ENCODE measurements at places on chromosomes 11 and 22.

DNA sequence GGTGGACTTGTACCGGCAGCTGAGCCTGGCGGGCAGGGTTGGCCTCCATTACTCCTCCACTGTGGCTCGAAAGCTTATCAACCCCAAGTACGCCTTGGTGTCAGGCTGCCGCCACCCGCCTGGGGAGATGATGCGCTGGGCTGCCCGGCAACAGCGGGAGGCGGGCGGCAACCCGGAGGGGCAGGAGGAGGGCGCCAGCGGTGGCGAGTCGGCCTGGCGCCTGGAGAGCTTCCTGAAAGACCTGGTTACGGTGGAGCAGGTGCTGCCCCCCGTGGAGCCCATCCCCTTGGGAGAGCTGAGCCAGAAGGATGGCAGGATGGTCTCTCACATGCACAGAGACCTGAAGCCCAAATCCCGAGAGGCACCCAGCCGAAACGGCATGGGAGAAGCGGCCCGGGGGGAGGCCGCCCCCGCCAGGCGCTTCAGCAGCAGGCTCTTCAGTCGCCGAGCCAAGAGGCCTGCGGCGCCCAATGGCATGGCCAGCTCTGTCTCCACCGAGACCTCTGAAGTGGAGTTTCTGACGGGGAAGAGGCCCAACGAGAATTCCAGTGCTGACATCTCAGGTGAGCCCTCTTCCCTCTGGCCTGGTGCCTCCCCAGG is 26.7 kb downstream of the FAM83F start:
- no peak for DNase-seq

DNA sequence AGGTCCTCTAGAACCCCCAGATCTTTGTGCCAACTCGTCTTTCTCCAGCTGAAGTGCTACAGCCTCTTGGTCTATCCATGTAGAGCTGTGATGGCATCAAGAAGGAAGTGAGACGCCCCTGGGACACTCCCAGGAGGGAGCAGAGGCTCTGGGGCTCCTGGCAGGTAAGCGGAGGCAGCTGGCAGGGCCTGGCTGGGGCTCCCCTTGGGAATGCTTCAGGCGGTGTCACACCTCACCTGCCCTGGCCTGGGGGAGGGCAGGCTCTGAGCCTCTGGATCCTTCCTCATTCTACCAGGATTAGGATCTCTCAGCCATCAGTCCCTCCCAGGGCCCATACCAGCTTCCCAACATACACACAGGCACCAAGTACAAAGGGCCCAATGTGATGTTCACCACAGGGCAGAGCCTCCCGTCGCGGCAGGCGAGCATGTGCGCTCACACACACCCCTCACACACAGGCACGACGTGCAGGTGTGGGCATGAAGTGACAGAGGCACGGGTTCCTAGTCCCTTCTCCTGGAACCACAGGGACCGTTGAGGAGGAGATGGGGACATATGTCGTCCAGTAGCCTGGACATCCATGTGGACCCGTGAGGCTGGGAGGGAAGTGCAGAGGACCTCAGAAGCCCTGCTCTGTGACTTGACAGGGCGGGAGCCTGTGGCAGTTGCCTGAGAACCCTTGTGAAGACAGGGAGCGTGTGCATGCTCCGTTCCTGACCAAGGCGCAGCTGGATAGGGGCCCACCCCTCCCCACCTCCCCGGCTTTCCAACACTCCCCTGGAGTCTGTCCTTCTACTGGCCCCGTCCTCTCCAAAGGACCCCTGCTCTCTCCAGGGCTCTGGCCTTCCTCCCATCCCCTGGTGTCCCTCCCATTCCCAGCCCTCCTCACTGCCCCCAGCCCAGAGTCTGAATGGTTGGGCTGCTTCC is 32.5 kb downstream of the LMO1 start:
- no peak for DNase-seq

DNA sequence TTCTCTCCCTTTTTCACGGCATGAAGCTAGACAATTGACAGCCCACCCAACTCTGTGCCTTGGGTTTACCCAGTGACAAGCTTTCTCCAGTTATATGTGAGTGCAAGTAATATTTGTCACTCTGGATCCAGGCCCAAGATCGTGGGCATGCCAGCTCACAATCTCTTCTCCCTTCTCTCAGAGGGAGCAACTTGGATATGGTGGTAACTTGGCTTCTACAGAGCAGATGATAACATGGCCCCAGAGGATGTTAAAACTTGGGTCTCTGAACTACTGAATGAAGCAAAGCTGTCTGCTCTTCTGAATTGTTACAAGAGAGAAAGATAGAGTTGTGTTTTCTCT is 20.8 kb downstream of the C11orf96 start:
- DNase-seq = no peak

- DNase-seq = no peak
Observed at GRCh38 chr11:1047595-1048156, 11.2 kb upstream of the MUC6 start.

- DNase-seq = no peak
Observed at GRCh38 chr11:22666325-22666687, at the start of gene GAS2. Gene GAS2 (plus strand): TSS chr11:22666611. CDS start chr11:22674870, 8,259 bp downstream.

- DNase-seq = no peak
Observed at GRCh38 chr11:110308071-110308470, 11.7 kb upstream of the RDX start.

GRCh38 chr11:74538680-74539079 is 45.2 kb upstream of the LIPT2 start:
- DNase-seq = no peak

GRCh38 chr22:50688448-50688847 is 15.8 kb downstream of the SHANK3 start:
- DNase-seq = no peak

- DNase-seq = no peak
Observed at GRCh38 chr11:64000740-64001483, 14.7 kb downstream of the OTUB1 start.

DNA sequence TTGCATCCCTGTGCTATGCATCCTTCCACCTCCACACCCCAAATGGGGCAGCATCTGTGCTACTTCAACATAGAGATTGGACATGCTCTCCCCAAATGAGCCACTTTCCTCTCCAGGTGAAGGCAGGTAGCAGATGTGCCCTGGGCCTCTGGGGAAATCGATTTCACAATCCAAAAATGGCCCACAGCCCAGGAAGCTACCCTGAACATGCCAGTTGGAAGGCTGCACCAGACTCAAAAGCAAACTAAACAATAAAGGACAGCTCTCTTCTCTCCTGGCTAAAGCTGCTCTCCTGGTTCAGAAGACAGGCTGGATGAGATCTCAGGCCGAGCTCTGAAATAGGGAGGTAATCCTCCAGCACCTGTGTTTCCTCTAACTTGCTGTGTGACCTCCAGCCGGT is 19.7 kb downstream of the ISX start:
- DNase-seq = no peak

DNA sequence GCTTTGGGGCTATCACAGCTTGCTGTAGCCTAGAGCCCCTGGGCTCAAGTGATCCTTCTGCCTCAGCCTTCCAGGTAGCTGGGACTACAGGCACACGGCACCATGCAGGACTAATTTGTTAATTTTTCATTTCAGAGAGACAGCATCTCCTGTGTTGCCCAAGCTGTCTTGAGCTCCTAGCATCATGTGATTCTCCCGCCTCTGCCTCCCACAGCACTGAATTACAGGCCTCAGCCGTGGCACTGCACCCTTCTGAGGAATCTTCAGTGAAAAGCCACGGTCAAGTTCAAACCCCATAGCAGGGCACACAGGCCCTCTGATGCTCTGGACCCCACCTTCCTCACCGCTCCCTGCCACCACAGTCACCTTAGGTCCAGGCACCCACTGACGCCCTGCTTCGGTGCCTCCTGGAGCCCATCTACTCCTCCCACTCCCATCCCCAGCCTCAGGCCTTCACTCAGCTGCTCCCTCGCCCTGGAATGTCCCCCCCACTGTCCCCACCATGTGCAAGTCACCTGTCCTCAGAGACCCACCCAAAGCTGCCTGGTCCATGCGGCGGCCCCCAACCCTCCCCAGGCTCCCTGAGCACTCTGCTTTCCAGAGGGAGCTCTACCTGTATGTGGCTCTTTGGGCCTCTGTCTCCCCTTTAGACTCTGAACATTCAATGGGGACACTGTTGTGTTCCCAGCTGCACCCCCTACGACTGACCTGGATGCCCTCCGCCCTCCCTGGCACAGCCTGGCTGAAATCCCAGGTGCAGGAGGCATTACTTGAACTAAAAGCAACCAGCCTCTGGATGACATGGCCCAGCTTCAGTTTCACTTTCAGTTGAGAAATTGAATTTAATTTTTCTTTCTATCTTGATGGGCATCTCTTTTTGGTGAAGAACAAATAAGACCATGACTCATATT is 1.6 kb downstream of the APOL2 start:
- DNase-seq = no peak

- no peak for DNase-seq
Observed at GRCh38 chr11:75033916-75034315, 45.2 kb downstream of the NEU3 start.

DNA sequence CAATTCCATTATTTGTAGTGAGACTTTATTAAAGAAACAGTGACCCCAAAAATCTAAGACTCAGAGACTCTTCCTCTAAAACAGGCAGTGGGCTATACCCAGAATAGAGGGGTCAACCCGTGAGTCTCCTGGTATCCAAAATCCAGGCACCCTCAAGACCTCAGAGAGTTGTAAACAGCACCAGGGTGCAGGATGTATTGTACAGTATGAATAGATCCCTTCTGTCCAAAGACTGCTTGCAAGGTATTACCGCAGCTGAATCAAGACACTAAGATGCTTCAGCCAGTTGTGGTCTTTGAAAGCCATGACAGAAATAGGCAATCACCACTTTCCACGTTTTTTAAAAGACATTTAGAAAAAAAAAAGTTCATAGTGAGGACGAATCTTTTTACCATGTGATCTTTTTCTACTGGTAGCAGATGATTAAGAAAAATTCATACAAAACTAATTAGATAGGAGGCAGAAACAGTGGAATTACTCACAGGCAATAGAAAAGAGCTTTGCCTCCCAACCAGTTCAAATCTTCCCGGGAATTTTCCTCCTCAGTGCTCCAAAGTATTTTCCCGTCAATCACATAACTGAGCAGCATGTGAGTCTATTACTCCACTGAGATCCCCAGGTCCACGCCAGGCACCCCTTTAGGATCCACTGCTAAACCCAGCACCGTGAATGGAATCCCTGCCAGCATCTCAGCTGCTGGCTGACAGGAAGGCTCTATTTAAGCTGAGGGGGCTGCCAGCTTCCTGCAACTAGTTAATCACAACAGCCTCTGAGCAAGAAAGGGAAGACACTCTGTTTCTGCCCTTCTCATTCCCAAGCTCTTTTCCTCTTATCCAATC is 113.1 kb downstream of the ETS1 start:
- no peak for DNase-seq

- no peak for DNase-seq
Observed at GRCh38 chr11:121777056-121777455, 324.3 kb upstream of the SORL1-AS1 start.

- no peak for DNase-seq
Observed at GRCh38 chr11:3157381-3158130, 7.6 kb downstream of the OSBPL5 start.

GRCh38 chr11:92969293-92969633 is 188 bp upstream of the MTNR1B start:
- no peak for DNase-seq

GRCh38 chr22:38733329-38733723 is 22.5 kb downstream of the SUN2 start:
- peak; percentile 47 for DNase-seq

DNA sequence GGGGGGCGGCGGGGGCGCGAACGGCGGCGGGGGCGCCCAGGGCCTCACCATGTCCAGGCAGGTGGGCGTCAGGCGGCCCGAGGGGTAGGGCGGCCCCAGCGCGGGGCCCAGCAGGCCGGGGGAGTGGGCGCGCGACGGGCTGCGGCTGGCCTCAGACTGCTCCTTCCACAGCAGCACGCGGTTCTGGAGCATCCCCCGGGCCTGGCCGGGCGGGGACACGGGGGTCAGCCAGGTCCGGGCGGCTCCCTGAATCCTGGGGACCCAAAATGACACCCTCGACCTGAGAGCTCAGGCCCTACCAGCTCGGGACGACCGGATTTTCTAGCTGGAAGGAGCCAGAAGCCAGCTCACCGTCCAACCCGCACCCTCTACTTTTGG is 5.5 kb upstream of the SLC16A8 start:
- DNase-seq = no peak

- DNase-seq = peak; percentile 11
Observed at GRCh38 chr11:125569915-125570621, 791 bp downstream of the EI24 start.

- no peak for DNase-seq
Observed at GRCh38 chr11:34262531-34263081, 95.2 kb downstream of the ABTB2 start.

DNA sequence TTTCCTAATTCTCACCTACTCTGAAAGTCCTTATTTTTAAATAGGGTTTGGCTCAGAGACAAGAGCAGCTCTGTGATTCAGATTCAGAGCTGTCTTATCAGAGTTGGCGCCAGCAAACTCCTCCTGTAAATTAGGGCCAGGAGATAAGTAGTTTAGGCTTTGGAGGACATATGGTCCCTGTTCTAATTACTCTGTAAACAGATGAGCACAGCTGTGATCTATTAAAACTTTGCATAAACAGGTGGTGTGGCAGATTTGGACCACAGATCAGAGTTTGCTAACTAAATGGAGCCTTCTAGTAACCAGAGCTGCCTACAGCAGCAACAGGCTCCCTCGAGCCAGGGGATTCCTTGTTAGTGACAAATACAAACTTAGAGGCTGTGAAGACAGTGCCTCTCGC is 27.9 kb downstream of the YPEL1 start:
- no peak for DNase-seq

GRCh38 chr11:123125169-123125568 is 63.2 kb upstream of the HSPA8 start:
- DNase-seq = no peak

DNA sequence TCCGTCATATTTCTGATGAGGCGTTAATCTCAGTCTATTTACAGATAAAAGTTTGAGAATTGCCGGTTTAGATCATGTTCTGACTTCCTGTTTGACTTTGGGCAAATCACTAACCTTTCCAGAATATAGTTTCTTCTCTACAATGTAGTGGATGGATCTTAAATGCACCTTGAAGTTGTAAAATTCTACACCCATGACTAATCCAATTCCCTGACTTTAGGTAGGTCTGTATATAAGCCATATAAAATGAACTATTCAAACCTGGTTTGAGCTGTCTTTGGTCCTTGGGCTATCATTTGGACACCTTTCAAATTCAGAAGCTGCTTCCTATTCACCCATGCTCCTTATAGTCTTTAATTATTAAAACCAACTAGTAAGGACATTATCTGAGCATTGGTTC is 52.2 kb upstream of the BLID start:
- DNase-seq = no peak

DNA sequence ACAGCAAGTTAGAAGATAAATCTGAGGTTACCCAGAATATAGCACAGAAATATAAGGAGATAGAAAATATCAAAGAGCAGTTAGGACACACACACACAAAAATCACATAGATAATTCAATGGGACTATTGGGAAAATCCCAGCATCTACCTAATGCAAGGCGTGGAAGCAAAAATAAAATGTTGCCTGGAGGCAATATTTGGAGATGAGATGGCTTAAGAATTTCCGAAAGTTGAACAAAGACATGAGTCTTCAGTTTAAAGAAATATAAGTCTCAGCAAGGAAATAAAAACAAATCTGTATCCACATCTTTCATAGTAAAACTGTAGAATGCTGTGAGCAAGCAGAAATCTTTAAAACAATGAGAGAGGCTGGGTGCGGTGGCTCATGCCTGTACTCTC is 29.5 kb upstream of the ACR start:
- DNase-seq = no peak
